ENCODE measurements at places on chromosomes 5 and 9. TPM values are rescaled to one million over a fixed set of nuclear protein-coding genes. Genes with fewer than 3 reads are reported as not detected.

The CDC37L1 gene
- total RNA-seq: 36.2 TPM

The CCL28 gene
- total RNA-seq: 8.8 TPM

The PCDHGC5 gene
- not detected for total RNA-seq

The KCNIP1 gene
- total RNA-seq: not detected

The KLHL3 gene
- 9.3 TPM for total RNA-seq

The FRRS1L gene
- under 0.01 TPM for total RNA-seq

The PCDHGA5 gene
- 0.21 TPM for total RNA-seq

The ZNF474 gene
- 0.10 TPM for total RNA-seq

The PHF24 gene
- not detected for total RNA-seq

The ADAMTS12 gene
- under 0.01 TPM for total RNA-seq

The SHC3 gene
- under 0.01 TPM for total RNA-seq

The ARRDC3 gene
- total RNA-seq: 270 TPM

The SH3TC2 gene
- 3.7 TPM for total RNA-seq

The SMIM32 gene
- total RNA-seq: not detected

The PCDHB9 gene
- total RNA-seq: 0.31 TPM

The ANKRD34B gene
- total RNA-seq: 0.10 TPM

The DMRTA1 gene
- total RNA-seq: under 0.01 TPM

Measured in mononuclear cell (primary cell).